ENCODE measurements at places on chromosomes 13 and 19. TPM values are rescaled to one million over a fixed set of nuclear protein-coding genes. Genes with fewer than 3 reads are reported as not detected.

GRCh38 chr13:44557986-44558385 lies 18.1 kb downstream of the TSC22D1 start:
- DNase-seq = no peak

DNA sequence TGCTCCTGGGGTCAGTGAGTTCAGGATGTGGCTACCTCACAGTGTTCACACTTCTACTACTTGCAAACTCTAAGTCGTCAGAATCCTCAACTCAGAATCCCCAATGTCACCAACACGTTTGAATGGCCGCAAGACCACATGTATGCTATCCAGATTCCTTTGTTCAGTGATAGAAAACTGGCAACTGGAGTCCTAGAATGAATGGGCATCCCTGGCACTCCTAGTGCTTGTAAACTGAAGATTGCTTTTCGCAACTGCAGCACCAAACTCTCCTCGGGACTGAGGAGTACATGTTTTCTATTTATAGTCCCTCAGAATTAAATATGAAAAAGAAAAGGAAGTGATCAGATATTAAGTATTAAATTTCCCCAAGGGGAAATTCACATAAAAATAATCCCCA lies 4.9 kb downstream of the SMAD9 start:
- DNase-seq = no peak

GRCh38 chr13:26558987-26559386 lies 1.5 kb downstream of the WASF3 start:
- DNase-seq = no peak

- DNase-seq = no peak
Observed at GRCh38 chr19:54160182-54160811, 776 bp upstream of the LENG1 start.

- DNase-seq = no peak
Observed at GRCh38 chr19:7562646-7563393, 27.3 kb downstream of the PNPLA6 start.

DNA sequence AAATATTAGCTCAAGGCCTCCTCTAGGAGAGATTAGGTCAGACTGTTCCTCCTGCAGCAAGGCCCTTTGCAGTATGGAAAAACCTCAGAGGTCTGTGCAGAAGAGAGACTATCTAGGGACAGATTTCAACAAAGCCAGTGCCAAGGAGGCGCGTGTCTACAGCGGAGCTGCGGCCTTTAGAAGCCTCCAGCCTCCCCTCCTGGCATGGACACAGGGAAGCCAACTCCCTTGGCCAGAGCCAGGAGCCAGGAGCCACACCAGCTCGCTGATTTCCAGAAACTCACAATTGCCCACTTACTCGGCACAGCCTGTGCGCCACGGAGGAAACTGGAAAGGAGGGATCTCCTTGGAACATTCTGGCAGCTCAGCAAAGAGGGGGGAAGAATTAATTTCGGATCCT lies 63.4 kb downstream of the INSR start:
- no peak for DNase-seq

GRCh38 chr13:108760129-108760528 lies 130.7 kb downstream of the MYO16 start:
- DNase-seq = no peak

GRCh38 chr19:18660051-18660910 lies 23.2 kb upstream of the CRTC1 start:
- no peak for DNase-seq

- no peak for DNase-seq
Observed at GRCh38 chr19:45515807-45516401, 8.6 kb downstream of the VASP start.

DNA sequence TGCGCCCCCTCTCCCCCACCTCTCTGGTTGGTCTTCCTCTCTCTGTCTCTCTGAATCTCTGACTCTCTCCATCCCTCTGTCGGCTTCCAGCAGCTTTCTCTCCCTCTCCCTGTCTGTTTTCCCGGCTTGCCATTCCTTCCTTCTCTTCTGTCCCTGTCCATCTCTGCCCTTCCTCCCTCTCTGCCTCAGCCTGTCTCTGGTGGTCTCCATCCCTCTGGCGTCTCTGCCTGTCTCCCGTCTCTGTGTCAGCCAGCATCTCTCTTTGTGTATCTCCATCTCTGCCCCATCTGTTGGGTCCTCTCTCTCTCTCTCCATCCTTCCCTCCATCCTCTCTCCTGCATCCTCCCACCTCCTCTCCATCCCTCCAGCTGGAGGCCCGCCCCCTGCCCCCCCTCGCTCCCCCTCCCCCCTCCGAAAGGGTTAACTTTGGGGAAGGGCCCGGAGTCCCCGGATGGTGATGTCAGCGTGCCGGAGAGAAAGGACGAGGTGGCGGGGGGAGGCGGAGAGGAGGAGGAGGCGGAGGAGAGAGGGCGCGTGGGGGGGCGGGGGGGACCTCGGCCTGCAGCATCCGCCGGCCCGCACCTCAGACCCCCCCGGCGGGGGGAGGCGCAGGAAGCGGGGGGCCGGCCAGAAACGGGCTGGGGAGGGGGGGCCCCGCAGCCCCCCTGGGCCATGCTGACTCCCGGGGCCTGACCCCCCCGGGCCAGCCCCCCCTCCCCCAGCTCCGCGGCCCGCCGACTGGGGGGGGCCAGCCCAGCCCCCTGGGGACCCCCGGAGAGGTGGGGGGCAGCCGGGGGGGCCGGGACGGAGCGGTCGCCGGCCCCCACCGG lies at the start of gene BRSK1:
Gene BRSK1 (plus strand): TSS at position 450 of the 830 bp plus-strand sequence. CDS start 446 bp downstream, outside the sequence.
- DNase-seq = no peak

GRCh38 chr19:3537101-3537437 lies 1.9 kb upstream of the TEKTIP1 start:
- no peak for DNase-seq

DNA sequence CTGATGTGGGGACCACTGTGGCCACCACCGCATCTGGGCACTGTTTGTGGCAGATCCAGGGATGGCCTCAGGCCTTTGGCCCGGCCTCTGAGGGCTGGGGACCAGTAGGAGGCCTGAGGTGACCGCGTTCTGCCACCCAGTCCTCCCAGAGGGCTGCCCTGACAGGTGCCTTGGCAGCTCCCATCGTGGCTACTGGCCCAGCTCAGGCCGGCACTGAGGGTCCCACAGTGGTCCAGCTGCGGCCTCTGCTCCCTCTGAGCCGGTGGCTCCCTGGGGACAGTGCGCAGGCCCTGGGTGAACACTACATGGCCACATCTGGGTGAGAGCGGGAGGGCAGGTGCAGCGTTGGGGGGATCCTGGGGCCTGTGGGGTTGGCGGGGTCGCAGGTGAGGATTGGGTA lies 61.9 kb downstream of the KDM4B start:
- DNase-seq = no peak

DNA sequence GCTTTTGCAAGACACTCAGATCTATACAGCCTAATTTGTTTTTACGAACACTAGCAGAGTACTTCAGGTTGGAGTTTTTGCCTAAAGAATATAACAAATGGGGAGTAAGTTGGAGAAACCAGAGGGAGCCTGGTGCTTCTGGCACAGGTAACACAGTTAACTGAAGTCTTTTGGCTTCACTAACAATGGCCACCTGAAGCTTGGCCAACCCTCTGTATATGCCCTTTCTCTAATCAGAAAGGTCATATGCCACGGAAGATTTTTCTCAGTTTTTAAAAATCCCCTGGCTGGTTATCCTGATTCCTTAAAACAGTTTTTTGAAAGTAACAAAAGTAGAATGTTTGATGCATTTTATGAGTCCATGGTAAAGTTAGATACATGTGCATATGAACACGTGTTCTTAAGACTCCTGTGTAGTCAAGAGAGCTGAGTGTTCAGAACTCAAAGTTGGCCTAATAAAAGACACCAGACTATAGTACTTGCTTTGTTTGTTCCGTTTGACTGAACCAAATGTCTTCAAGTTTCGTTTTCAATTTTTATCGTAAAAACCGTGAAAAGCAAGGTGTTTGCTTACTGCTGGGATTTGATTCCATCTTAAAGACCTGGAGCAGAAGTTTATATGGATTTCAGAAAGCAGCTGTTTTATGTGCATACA lies 137.5 kb downstream of the KCNRG start:
- DNase-seq = no peak

- no peak for DNase-seq
Observed at GRCh38 chr19:39074205-39074692, 9.9 kb upstream of the ACP7 start.

DNA sequence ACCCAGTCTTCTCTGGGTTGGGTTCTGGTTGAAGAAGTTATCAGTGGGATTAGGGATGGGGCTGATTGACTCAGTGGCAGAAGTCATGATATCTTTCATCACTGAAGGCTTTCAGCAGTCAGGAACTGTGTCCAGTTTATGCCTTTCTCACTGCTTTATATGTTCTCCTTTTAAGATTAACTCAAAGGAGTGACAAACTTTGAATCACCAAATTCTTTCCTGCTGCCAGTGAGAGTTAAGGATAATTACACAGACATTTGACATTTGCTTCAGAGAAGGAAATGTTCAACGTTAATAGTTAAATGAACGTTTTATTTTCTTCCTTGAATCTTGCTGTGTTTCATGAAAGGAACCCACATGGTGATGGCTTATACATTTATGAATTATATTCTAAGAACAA lies 41.0 kb upstream of the CNMD start:
- no peak for DNase-seq

The C5AR1 gene
- total RNA-seq = 1.7 TPM

The SYNGR4 gene
- not detected for total RNA-seq

The ZNF681 gene
- total RNA-seq = 8.3 TPM

The PSPN gene
- total RNA-seq = 2.4 TPM

The SULT2A1 gene
- not detected for total RNA-seq

The KCNN1 gene
- 0.17 TPM for total RNA-seq

The TMEM238 gene
- total RNA-seq = 3.8 TPM

The ANO8 gene
- total RNA-seq = 2.1 TPM

The CYP2F1 gene
- total RNA-seq = not detected

Measured in activated B cell treated with CpG ODN at 0.5 μM for 24 hours (primary cell).